Stimulated activated CD8-positive, alpha-beta memory T cell treated with anti-CD3 and anti-CD28 coated beads, Interleukin-4, amount 100 ng/mL, for 48 hours (primary cell): ENCODE measurements at places on chromosomes 4 and X.

- DNase-seq: no peak
Measured at GRCh38 chr4:163988865-163989264, 494.4 kb downstream of the TMA16 start.

DNA sequence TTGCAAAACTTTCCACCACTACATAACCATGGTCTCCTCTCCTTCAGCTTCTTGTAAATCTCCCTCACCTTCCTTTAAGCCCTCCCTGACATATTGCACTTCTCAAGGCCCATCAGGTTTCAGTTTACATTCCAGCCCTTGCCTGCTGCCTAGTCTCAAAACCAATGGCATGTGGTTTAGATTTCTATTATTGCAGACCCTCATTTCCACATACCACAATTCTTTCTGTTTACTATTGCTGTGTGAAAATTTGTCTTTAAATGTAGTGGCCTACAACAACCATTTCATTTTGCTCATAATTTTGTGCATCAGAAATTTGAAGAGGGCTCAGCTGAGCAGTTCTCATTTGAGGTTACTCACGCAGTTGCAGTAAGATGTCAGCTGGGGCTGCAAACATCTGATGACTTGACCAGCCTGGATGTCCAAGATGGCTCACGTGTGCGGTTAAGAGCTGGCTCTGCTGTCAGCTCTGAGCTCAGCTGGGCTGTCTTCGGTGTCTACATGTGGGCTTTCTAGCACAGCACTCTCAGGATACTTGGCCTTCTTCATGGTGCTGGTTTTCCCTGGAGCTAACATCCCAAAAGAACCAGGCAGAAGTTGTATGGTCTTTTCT is 29.9 kb upstream of the SOD3 start:
- no peak for DNase-seq

DNA sequence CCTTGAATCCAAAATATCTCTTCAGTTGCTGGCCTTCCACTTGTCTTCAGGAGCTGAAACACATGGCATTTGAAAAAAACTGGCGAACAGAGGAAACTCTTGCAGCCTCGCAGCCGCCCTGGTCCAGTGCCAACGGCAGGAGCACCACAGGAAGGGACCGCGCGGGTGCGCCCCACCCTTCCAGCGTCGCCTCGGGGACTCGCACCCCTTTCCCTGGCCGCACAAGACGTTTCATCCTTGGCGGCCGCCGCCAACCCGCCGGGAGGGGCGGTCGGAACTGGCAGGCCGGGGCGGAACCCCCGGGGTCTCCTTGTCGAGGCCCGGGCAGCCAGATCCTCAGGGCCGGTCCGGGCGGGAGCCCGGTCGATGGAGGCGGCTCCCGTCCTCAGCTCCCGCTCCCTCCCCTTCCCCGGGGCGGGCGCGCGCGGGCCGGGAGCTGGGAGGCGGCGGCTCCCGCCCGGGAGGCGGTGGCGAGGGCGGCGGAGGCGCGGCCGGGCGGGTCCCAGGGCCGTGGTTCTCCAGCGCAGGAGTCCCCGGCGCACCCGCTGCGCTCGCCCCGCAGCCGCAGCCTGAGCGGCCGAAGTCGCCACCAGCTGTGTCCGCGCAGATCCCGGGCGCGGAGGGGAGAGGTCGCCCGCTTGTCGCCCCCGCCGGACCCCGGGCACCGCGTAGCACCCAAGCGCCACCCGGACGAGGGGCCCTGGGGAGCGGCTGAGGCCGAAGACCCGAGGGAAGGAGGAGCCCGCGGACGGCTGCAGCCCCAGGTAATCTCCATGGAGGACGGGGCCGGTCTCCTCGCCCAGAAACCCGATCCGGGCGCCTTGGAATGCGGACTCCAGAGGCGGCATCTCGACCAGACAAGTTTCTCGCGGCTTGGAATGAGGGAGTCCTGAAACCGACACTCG is 886 bp upstream of the NDST3 start:
- DNase-seq: peak; percentile 24

DNA sequence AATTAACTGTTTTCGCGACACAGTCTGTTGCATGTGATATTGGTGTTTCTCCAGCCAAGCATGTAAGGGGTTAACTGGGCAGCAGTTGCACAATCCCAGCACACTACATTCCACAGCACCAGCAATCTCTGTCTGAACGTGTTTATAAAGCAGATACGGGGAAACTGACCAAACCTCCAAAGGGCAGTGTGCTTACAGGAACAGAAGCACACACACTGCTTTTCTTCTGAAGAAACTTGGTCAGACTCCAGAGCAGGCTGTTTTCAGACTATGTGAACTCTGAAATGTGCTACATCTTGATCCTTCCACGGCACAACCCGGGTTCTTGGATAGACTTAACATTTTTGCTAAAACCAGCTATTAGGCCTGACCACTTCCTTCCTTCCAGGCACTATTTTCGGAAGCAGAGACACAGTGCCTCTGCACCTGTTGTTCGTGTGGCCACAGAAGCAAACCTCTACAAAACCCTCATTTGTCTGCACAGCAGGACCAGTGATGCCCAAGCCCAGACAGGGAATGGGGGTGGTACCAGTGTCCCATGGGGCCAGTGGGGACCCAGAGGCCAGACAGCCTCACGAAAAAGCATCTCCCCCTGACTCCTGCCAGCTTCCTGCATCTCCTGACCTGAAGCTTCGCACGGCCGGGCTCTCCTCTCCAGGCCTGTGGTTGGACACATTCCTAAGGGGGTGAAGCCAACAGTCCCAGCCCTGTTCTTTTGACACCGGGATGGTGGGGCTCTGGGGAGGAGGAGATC is 90.1 kb downstream of the IRF2 start:
- DNase-seq: no peak

GRCh38 chr4:52618795-52619590 is 40.1 kb downstream of the USP46 start:
- DNase-seq: no peak

DNA sequence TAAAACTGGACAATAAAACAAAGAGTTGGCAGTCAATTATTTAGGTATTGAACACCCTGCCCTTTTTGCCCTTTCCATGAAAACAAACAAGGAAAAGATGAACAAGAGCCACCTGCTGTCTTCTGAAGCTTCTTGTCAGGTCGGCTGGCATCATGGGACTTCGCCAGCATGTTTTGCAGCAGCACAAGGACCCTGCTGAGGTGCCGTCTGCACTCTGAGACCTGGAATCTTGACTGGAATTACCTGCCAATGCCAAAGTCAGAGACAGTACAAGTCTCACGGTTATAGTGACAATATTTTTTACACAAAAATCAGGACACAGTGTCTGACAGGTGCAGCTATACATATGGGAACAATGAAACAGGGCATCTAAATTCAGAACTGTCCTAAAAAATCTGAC is 284.5 kb downstream of the GASK1B start:
- no peak for DNase-seq

DNA sequence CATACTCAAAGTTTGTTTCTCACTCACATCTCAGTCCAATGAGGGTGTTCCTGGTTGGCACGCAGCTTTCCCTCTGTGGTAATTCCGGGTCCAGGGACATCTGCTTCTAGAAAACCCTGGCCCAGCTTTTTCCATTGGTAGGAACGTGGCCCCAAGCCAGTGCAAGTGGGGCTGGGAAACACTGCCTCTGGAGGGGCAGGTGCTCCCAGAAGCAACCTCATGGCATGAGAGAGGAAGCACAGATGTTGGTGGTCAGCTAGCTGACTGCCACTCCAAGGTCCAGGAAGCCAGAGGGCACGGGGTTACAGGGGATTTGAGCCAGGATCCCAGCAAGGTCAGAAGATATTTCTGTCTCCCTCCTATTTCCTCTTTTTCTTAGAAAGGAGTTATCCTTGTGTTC is 47.5 kb downstream of the DCTD start:
- no peak for DNase-seq

DNA sequence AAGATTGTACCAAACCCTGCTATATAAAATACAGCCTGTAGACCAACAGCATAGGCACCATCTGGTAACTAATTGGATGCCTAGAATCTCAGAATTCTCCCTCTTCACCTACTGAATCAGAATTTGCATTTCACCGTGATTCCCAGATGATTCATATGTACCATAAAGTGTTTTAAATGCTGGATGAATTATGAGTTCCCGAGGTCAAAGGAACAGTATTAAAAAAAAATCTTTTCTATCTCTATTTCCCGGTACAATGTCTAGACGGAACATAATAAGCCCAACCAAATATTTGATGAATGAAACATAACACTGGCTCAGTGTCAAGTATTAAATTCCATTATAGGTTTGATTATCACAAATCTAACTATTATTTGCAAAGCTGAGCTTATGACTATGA is 280.0 kb downstream of the ANKRD50 start:
- no peak for DNase-seq

DNA sequence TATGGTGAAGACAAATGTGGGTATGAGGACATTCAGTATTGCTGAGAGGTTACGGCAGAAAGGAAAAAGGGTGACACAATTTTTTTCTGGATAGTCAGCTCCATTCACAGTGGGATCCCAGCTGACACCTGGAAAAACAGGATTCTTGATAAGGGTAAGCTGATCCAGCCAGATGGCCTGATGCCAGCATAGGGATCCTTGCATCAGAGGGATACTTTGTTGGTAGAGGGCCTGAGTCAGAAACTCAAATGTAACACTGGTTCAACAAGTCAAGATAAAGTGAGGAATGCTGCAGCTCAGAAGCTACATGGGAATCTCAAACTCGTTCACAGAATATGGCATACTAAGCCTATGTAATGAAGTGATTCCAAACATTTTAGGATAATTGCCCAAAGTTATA is 726.7 kb downstream of the C4orf33 start:
- no peak for DNase-seq

- peak; percentile 55 for DNase-seq
Measured at GRCh38 chr4:153603258-153603657, 80.8 kb upstream of the TLR2 start.

- DNase-seq: no peak
Measured at GRCh38 chrX:15874672-15875071, 20.1 kb upstream of the AP1S2 start.

GRCh38 chr4:7971881-7972500 is 32.3 kb upstream of the AFAP1 start:
- DNase-seq: no peak

DNA sequence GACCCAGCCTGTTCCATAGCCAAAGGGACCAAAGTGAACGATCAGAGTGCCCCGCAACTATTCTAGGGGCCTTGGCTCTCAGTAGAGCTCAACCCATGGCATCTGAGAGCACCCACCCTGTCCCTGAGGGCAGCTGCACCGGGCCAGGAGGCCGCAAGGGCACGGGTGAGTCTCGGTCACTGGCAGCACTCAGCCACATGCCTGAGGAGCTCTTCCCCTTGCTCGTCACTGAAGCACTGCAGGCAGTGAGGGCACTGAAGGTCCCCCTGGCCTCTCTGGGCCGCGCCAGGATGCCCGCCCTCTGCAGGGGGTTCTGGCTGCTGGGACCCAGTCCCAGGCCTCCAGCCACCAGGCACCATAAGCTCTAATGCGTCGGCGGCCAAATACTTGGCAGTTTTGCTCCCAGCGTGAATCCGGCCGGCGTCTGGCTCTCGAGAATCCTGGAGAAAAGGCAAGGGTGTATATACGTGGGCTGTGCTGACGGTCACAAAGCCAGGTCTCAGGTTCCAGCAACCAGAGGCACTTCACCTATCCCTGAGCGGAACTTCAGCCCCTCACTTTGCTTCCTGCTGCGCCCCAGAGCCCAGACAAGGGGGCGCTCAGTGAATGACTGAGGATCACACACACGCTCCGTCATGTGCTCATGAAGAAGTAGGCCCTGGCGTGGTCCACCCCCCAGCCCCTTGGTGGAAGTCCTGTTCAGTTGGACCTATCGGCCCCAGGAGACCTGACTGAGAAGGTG is 13.9 kb downstream of the TNIP2 start:
- DNase-seq: no peak

GRCh38 chr4:80507507-80507906 is 172.0 kb downstream of the CFAP299 start:
- no peak for DNase-seq

GRCh38 chrX:119693040-119693995 is at the start of gene SEPTIN6:
TSS of gene SEPTIN6 (minus strand) at chrX:119693168. CDS start at chrX:119693105, 63 bp downstream.
- DNase-seq: peak; percentile 83

DNA sequence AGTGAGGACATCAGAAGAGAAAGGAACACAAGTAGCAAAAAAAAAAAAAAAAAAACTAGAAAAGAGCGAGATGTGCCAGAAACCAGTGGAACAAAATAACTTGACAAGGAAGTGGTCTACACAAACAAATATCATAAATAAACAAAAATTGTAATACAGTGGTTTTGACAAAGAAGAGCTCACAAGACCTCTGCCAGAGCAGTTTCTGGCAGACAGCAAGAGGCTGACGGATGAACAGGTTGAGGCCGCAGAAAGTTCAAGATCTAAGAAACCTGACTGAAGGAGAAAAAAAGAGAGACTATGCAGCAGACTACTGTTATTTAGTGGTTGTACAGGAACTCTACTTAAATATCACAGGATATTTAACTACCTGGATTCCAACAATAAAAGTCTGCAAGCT is 66.2 kb downstream of the MAB21L2 start:
- DNase-seq: no peak

GRCh38 chrX:17174671-17175070 is 200.3 kb upstream of the NHS start:
- no peak for DNase-seq

- DNase-seq: no peak
Measured at GRCh38 chrX:32501606-32502005, 709.7 kb downstream of the DMD start.
